ENCODE measurements at places on chromosomes 4 and X.

- DNase-seq = no peak
These were observed 11.3 kb upstream of the SMS start for GRCh38 chrX:21929209-21929608.

DNA sequence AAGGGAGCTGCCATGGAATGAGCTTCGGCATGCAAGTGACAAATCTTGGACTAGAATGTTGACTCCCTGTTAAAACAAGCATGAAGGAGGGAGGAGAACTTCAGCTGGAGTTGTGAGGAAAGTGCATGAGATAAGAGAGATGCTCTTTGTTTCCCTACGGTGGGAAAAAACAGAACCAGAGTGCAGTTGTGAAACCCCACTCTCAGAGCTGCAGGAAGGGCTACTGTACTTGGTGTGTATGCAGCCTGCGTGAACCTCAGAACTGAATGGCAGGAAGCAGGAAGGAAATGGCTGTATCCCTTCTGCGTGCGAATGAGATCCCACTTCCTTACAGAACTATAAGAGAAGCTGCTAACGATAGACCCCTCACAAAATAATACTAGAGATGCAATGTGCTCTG lies 57.2 kb downstream of the EGF start:
- no peak for DNase-seq

DNA sequence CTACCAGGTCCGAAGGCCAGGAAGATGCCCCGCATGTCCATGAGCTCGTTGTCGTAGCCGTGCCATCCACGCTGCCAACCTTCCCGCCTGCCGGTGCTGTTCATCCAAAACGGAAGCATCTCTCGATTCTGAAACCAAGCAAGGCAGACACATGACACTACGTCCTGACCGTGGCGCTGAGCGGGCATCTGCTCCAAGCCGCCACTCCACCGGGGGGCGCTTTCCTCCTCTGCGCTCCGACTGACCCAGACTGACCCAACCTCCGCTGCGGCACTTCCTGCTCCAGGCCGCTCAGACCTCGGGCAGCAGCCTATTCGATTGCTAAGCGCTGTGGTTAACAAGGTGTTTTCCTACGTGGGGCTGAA lies 120.5 kb downstream of the ENPP6 start:
- peak; percentile 37 for DNase-seq

- no peak for DNase-seq
These were observed 78.4 kb downstream of the STARD8 start for GRCh38 chrX:68725756-68726365.

DNA sequence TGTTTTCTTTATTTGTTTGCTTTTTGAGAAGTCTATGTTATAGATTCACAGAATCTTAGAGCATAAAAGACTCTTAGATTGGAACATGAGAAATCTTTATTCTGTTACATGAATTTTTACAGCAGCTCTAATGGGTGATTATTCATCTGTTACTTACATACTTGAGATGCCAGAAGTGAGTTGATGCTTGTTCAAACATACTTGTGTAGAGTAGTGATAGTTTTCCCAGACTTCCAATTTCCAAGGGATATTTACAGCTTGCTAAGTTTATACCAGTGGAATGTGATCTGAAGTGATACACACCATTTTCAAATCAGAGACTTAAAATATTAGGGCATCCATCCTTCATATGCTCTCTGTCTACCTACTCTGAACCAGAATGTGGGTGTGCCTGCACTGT lies 252.9 kb upstream of the SMIM31 start:
- no peak for DNase-seq
